ENCODE measurements at places on chromosomes 4 and X.

DNA sequence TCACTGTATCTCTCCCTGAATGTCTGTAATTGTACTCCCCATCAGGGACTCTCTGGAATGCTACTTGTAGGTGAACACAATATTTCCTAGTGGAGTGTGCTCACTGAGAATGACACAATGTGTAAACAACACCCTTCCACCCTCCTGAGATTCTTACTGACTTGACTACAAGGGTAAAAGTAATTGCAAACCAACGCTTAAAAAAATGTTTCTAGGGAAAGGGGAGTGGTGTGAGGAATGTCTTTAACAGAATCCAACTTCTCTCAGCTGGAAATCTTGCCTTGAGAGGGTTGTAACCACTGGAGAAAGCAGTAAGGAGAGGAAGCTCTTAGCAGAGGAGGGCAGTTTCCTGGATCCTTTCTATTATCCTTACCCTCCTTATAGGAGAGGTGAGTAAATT is 5.1 kb upstream of the RAPGEF2 start:
- no peak for DNase-seq

DNA sequence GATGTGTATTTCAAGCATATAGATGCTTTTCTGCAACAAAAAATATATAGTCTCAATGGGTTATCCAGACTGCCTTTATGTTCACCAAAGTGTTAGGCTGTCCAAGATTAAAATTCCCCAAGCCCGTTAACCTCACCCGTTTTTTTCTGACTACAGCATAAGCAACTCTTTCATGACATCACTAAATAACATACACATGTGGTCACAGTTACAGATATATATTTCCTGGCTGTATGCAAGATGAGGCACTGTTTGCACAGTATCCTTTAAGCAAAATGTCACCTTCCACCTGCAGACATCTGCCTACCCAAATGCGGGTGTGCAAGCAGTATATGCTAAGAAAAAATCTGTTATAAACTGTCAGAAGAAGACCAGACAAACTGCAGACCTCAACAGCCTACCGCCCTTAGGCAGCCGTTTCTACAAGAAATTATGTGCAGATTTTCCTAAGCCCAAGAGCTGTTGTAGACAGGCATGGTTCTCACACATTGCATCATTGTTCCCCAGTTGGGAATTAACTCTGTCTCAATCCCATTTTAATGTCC is 183.1 kb upstream of the MXRA5 start:
- no peak for DNase-seq

DNA sequence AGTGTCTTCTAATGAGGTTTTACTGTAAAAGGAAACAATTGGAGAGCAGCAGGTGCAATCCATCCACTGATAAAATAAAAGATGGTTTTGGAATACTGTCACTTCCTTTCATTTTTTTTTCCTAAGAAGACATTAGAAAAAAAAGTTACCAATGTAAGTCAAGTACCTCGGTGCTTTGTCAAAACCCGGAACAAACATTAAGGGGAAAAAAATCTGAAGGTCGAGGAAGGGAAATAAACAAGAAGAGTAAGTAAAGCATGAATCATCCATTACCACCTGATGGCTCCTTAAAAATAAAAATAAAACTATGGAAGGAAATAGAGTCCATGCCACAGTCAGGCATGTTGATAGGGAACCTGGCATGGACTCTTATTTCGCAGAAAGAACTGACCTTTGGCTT is 15.3 kb upstream of the XPNPEP2 start:
- DNase-seq: no peak

GRCh38 chr4:102843938-102844337 is 16.6 kb upstream of the UBE2D3 start:
- DNase-seq: no peak

DNA sequence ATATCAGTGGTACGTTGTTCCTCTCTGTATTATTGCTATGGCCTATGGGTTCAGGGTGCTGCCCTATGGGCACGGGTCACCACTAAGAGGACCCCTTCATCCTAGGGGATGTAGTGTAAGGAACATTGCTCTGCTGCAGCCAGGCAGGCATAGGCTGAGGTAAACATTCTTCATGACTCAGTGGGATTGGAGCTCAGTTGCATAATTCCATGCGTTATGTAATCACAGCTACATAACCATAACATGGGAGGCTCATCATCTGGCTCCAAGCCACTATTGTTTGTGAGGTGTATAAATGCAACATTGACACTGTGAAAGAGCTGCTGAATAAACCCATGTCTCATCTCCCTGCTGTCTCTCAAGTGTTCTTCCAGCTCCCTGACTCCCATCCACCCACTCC is 375.2 kb downstream of the MAGEE1 start:
- no peak for DNase-seq

GRCh38 chr4:89056953-89057398 is at the start of gene FAM13A:
Gene FAM13A, minus strand, starts transcription at chr4:89057185. Its CDS starts 221 bp downstream, at chr4:89056964.
- DNase-seq: no peak

- no peak for DNase-seq
These were observed 76.0 kb upstream of the GIMD1 start for GRCh38 chr4:106444557-106444956.

DNA sequence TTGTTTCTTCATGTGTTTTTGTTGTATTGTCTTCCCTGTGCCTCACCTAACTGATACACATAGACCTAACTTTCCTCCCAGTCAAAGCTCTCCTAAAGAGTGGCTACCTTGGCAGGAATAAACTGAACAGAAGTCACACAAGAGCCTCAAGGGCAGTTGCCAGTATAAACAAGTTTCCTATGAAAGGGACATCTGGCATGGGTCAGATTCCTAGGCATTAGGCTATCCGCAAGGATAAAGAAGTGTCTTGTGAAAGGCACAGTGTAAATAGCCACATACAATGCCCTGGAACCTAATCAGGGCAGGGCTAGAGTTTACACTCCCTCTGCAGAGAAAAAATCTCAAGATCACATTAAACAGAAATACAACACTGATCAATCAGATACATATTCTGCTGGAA is 220.8 kb downstream of the SPANXN3 start:
- no peak for DNase-seq

DNA sequence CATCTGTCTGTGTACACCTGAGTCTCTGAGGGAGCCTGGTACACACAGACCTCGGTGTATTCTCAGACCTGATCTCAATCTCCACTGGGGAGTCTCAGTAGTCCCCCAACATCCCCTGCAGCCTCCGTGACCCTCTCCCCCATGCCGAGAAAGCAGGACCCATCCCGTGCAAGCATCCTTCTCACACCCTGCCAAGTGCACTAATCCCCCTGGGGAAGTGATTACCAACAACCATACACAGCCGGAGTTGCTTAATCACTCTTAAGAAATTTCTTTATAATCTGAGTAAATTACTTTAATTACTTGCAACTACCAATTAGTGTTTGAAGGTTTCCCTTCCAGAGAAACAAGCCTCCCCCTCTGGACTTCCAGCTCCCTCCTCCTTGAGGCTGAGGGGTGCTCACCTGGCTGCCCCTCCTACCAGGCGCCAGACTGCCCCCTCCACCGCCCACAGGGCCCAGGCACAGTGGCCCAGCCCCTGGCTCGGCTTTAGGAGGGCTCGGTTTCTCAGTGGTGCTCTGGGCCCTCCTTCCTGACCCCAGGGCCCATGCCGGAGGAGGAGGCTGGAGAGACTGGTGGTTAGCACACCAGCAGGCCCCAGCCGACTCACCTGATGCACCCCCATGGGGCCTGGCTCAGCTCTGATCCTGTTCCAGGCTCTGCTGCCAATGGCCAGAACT is 43.8 kb downstream of the PJA1 start:
- DNase-seq: no peak

DNA sequence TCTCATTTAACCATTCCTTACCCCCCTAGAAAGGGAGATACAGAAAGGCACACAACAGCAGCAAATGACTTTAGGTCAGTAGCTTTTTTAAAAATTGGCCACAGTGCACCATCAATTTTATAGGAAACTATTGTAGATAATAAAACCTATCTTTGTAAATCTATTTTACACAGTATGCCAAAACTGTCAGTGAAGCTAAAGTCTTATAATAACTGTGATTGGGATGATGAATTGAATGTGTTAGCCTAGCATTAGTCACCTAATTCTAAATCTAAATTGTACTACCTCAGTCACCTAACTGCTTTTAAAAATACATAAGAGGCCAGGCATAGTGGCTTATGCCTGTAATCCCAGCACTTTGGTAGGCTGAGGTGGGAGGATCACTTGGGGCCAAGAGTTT is 44.2 kb downstream of the SH3RF1 start:
- no peak for DNase-seq

DNA sequence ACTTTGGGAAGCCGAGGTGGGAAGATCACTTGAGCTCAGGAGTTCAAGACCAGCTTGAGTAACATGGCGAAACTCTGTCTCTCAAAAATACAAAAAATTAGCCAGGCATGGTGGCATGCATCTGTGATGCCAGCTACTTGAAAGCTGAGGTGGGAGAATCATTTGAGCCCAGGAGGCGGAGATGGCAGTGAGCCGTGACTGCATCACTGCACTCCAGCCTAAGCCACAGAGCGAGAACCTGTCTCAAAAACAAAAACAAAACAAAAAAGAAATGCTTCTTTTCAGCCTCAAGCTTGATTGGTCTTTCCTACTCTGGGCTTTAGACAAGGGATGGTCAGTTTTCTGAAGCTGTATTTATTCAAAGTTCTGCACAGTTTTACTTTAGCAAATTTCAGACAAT is 15.8 kb upstream of the DHRSX start:
- DNase-seq: no peak

- DNase-seq: no peak
These were observed 57.9 kb downstream of the DKK2 start for GRCh38 chr4:106978046-106978774.

GRCh38 chr4:25677157-25677556 is 21.5 kb downstream of the SLC34A2 start:
- DNase-seq: no peak

DNA sequence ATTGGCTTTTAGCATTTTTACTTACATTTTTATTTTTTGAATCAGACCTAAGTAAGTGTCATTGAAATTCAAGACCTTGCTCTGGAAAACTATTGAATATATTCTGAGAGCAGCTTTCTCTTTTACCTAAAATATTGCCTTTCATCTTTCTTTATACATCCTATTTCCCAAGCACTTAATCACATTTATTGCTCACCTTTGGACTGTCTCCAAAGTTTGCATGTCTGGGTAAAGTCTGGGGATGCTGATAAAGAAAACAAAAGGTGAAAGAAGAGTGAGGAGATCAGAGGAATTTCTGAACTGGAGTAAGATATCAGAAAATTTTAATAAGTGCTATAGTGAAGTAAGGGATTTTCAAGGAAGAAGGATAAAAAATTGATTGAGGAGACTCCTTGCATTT is 308.5 kb upstream of the AADAT start:
- no peak for DNase-seq

DNA sequence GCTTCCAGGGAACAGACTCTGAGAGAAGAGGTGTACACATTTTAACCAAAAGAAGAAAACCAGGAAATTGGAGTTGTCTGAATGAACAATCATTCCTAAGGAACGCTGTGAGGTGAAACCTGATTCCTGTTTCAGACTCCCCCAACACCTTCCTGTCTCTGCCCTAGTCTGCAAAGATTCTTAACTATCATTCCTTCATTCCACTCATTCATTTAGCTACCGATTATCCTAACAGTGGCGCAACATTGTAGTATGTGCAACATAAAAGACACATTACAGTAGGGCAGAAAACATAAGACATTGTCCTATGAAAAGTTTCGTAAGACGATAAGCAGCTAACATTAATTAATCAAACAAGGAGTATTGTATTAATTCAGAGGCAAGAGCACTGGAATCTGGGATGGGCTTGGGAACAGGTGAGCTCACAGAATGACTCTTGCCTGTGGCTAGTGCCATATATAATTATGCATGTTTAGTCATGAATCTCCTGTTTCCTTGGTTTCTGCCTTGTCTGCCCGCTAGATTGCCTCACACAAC is 23.8 kb upstream of the ADH7 start:
- DNase-seq: no peak

GRCh38 chr4:183241322-183241640 is 78.8 kb downstream of the CLDN22 start:
- no peak for DNase-seq

- no peak for DNase-seq
These were observed 49.5 kb downstream of the ZNF718 start for GRCh38 chr4:173666-174314.

DNA sequence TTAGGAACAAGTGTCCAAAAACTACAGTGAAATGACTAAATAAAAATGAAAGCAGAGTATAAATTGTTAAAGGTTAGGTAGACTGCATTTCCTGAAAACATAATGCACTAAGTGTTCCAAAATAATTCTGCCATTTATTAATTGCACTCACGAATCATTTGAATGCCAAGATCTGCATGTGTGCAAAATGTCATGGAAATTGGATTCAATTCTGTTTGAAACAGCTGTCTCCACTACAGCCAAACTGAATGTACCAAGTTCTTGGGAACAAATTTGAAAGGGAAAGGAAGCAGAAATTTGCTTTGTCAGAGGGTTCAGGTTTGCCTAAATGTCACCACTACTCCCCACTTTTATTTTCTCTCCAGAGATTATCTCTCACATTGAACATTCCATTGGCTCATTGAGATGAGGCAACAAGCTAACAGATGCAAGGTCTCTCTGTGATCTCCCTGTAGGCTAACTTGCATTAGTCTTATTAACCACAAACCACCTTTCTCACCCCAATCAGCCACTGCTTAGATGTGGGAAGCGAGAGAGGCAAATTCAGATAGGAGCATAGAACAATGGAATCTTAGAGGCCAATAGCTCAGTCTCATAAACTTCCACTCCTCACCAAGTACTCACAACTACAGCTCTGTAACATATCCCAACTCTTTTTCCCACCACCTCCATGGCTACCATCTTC is 226.6 kb downstream of the KDR start:
- no peak for DNase-seq

- no peak for DNase-seq
These were observed 194.2 kb downstream of the CLCN4 start for GRCh38 chrX:10350981-10351380.

DNA sequence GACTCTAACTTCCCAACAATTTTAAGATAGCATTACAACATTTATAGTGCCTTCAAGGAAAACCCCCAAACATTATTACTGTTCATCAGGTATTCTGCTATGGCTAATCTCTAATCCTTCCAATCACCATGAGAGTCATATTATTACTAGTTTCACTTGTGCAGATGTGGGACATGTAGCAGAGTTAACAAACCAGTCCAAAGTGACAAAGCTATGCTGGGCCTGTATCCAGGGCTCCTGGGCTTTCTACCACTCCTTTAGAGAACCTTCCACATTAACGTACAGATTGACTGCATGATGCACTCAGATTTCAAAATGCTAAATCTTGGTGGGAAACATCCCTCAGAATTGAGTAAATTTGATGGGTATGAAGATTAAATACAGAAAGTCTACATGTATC is 16.4 kb downstream of the CASP3 start:
- DNase-seq: no peak

Data from activated CD4-positive, alpha-beta T cell treated with anti-CD3 and anti-CD28 coated beads, Interleukin-2, amount 50 U/mL, for 4 hours (primary cell).